ENCODE measurements at places on chromosomes 6 and 20.

GRCh38 chr6:111242452-111242851 lies 155.1 kb downstream of the SLC16A10 start:
- H3K36me3 ChIP-seq: no peaks in the 10 kb centered on the region
- no peak overlapping the region for H3K4me3 ChIP-seq
- no peak overlapping the region for H3K27ac ChIP-seq

- no peak for DNase-seq
- H3K36me3 ChIP-seq: no peaks in the 10 kb centered on the region
- no peak overlapping the region for H3K4me3 ChIP-seq
- H3K27ac ChIP-seq: peak overlapping the region; percentile 67
Observed at GRCh38 chr6:57267586-57268293, 45.6 kb upstream of the RAB23 start.

- H3K4me1 ChIP-seq: peaks cover 9% of the 10 kb centered on the region
- peak overlapping the region; percentile 50 for H3K27ac ChIP-seq
- H3K36me3 ChIP-seq: peaks cover 21% of the 10 kb centered on the region
- DNase-seq: no peak
- H3K27me3 ChIP-seq: no peaks in the 10 kb centered on the region
- H3K4me3 ChIP-seq: no peak overlapping the region
Observed at GRCh38 chr20:51661609-51662178, 106.5 kb downstream of the ATP9A start.

DNA sequence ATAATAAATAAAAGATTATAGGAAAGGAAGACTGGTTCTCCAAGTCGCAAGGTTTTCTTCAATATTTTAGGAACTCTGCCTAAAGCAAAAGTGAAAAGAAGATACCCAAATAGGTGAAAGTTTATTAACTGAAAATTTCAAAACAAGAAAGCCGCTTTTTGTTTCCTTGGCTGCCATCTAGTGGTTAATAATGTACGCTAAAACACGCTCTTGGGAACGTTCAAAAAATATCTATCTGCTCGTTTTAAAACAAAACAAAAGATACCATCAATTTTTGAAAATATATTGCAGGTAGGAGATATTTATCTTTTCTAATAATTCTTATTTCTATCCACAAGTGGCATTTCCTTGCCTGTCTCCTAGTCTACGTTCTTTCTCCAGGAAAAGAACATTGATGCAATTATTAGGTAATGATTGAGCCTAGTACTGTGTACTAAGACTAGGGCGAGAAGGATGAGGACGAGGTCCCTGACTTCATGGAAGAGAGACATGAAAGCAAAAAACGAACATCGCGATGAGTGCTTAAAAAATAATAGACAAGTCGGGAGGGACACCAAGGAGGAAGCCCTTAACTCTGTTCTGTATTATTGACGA lies 97.2 kb downstream of the SPTLC3 start:
- no peaks in the 10 kb centered on the region for H3K27me3 ChIP-seq
- H3K4me1 ChIP-seq: peaks cover 7% of the 10 kb centered on the region
- no peak overlapping the region for H3K4me3 ChIP-seq
- no peak for DNase-seq
- peaks cover 2% of the 10 kb centered on the region for H3K36me3 ChIP-seq
- no peak overlapping the region for H3K27ac ChIP-seq

DNA sequence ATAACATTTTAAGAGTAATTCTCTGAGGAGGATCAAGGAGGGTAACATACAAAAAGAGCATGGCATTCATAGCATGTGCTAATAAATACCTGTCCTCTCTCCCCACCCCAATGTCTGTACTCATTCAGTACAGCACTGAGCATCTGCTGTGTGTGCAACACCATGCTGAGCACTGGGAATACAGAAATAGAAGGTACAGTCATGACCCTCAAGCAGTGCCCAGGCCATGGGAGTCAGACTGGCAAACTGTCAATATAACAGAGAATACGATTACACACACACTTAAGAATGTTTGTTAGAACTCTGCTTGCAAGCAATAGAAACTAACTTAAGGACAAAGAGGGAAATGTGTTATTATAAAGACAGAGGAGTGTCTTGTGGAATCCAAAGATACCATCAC lies 24.7 kb upstream of the ZFAND3 start:
- H3K4me1 ChIP-seq: peaks cover 18% of the 10 kb centered on the region
- H3K4me3 ChIP-seq: no peak overlapping the region
- DNase-seq: no peak
- no peak overlapping the region for H3K27ac ChIP-seq
- H3K27me3 ChIP-seq: no peaks in the 10 kb centered on the region

- peaks cover 55% of the 10 kb centered on the region for H3K36me3 ChIP-seq
- no peak for DNase-seq
- no peak overlapping the region for H3K4me3 ChIP-seq
- no peaks in the 10 kb centered on the region for H3K4me1 ChIP-seq
- H3K27ac ChIP-seq: no peak overlapping the region
Observed at GRCh38 chr6:152220786-152221185, 413.3 kb downstream of the ESR1 start.

GRCh38 chr6:27144740-27145079 lies 102.8 kb upstream of the PRSS16 start:
- H3K4me1 ChIP-seq: peaks cover 33% of the 10 kb centered on the region
- no peaks in the 10 kb centered on the region for H3K27me3 ChIP-seq
- H3K4me3 ChIP-seq: peak overlapping the region; percentile 33

DNA sequence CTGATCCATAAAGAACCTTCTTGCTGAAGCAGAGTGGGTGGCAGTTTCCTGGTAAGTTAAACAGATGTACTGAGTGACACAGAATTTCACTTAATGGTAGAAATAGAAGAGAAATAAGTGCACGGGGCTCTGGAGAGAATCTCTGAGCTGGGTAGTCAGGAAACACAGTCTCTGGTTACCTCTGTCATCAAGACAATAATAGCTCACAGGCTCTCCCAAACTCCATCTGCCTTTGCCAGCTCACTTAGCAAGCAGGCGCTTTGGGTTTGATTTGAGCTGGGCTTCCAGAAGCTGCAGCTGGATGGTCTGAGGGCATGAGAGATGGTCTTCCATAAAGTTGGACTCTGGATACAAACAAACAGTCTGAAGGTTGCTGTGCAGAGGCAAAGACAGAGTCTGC lies 39.6 kb upstream of the PRSS35 start:
- H3K36me3 ChIP-seq: no peaks in the 10 kb centered on the region
- H3K27me3 ChIP-seq: no peaks in the 10 kb centered on the region
- DNase-seq: no peak
- H3K4me1 ChIP-seq: no peaks in the 10 kb centered on the region
- H3K4me3 ChIP-seq: no peak overlapping the region

- H3K4me3 ChIP-seq: no peak overlapping the region
- no peak for DNase-seq
- peaks cover 15% of the 10 kb centered on the region for H3K4me1 ChIP-seq
Observed at GRCh38 chr6:81561071-81561564, 191.4 kb downstream of the TENT5A start.

- no peaks in the 10 kb centered on the region for H3K4me1 ChIP-seq
- H3K27ac ChIP-seq: no peak overlapping the region
- no peak for DNase-seq
- H3K27me3 ChIP-seq: no peaks in the 10 kb centered on the region
- no peak overlapping the region for H3K4me3 ChIP-seq
- no peaks in the 10 kb centered on the region for H3K36me3 ChIP-seq
Observed at GRCh38 chr20:44692932-44693480, 22.2 kb upstream of the CCN5 start.

DNA sequence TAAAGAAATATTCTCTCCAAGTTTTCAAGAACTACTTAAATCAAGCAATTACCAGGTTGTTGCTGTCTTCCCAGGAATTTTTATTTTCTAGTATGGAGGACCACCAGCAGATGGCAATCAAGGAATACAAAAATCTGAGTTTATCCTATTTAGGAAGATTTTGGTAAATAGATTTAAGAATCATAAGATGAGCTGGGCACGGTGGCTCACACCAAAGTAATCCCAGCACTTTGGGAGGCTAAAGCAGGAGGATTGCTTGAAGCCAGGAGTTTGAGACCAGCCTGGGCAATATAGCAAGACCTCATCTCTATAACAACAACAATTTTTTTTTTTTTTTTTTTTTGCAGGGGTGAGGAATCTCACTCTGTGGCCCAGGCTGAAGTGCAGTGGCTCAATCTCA lies 19.3 kb upstream of the SEC63 start:
- no peak overlapping the region for H3K4me3 ChIP-seq
- no peak overlapping the region for H3K27ac ChIP-seq
- DNase-seq: no peak
- H3K36me3 ChIP-seq: no peaks in the 10 kb centered on the region
- H3K4me1 ChIP-seq: peaks cover 52% of the 10 kb centered on the region

DNA sequence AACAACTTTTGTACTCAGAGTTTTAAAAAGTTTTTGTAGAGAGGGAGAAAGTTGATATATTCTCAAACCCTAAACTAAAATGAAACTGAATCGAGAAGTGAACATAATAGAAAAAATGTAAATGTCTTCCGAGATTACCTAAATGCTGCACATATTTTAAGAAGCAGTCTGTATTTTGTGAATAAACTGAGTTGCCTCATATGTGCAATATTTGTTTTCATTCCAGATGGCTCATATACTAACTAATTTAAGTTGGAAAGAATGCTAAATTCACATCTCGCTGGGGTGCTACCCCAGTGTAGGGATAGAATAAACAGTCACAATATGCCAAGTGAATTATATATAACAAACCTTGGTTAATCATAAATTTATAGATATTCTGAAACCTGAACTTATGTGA lies 285.9 kb upstream of the THEMIS start:
- peaks cover 12% of the 10 kb centered on the region for H3K36me3 ChIP-seq
- no peaks in the 10 kb centered on the region for H3K4me1 ChIP-seq
- DNase-seq: no peak
- H3K27ac ChIP-seq: no peak overlapping the region
- H3K27me3 ChIP-seq: no peaks in the 10 kb centered on the region

GRCh38 chr6:119540417-119540816 lies 190.9 kb upstream of the MAN1A1 start:
- peaks cover 14% of the 10 kb centered on the region for H3K4me1 ChIP-seq
- no peak for DNase-seq
- no peak overlapping the region for H3K27ac ChIP-seq
- no peaks in the 10 kb centered on the region for H3K36me3 ChIP-seq

DNA sequence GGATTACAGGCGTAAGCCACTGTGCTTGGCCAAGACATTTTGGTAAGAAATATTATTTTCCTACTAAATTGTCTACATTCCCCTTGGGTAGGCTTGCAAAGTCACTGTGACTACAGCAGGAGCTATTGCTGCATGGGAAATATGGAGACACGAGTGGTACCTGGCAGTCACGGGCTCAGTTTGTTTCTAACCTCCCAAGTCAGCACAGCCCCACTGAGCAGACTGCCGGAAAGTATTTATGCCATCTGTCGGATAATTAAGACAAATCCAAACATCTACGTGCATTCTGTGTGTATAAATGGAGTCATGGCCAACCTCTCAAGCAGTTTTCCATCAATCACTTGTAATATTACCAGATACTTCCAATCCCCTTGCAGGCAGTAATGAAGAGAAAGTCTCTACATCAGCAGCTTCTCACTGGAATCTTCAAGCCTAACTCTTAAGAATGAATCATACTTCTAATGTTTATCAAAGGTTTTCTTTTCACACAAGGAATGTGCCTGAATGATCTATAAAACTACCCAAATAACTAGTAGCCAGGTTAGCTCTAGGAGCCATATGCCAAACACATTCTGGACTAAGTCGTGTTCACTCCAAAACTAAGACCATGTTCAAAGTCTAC lies 20.1 kb downstream of the PSMB1 start:
- peaks cover 5% of the 10 kb centered on the region for H3K4me1 ChIP-seq
- H3K36me3 ChIP-seq: peaks cover 21% of the 10 kb centered on the region
- DNase-seq: no peak
- no peak overlapping the region for H3K27ac ChIP-seq
- H3K4me3 ChIP-seq: no peak overlapping the region

- H3K27me3 ChIP-seq: peaks cover 26% of the 10 kb centered on the region
- H3K36me3 ChIP-seq: no peaks in the 10 kb centered on the region
- H3K4me3 ChIP-seq: no peak overlapping the region
- peaks cover 1% of the 10 kb centered on the region for H3K4me1 ChIP-seq
Observed at GRCh38 chr6:144017166-144018094, 9.4 kb upstream of the PLAGL1 start.

DNA sequence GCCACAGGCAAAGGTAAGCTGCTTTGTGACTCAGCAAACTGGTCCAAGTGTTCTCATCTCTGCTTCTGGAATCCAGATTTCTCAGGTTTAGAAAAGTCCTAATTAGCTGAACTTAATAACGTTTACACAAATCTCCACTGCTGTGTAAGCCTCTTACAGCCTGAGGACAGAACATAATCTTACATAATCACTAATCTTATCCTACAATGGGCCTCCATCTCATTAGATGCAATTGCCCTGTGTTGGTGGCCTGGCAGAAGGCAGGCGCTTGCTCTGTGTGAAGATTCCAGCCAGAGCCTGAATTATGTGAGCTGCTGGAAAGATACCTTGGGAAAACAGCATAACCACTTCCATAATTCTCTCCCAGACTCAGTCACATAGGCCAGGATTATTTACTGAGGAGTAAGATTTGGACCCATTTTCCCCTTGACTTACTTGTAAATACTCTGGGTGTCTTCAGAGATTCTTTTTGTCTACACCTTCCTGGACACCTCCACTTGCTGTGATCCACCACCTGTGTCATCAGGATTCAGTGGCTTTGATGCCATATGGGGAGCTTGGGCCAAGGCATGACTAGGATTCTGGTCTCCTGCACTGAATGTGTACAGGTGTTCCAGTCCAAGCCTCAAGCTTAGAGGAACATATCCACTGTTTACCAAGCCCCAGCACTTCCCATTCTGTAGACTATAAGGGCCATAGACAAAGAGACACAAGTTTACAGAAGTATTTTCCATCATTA lies 104.4 kb downstream of the C6orf118 start:
- no peaks in the 10 kb centered on the region for H3K36me3 ChIP-seq
- no peaks in the 10 kb centered on the region for H3K4me1 ChIP-seq
- H3K27me3 ChIP-seq: no peaks in the 10 kb centered on the region
- DNase-seq: no peak
- H3K27ac ChIP-seq: no peak overlapping the region

GRCh38 chr6:34810017-34810882 lies 18.4 kb downstream of the BLTP3A start:
- H3K27me3 ChIP-seq: no peaks in the 10 kb centered on the region
- H3K4me3 ChIP-seq: no peak overlapping the region

DNA sequence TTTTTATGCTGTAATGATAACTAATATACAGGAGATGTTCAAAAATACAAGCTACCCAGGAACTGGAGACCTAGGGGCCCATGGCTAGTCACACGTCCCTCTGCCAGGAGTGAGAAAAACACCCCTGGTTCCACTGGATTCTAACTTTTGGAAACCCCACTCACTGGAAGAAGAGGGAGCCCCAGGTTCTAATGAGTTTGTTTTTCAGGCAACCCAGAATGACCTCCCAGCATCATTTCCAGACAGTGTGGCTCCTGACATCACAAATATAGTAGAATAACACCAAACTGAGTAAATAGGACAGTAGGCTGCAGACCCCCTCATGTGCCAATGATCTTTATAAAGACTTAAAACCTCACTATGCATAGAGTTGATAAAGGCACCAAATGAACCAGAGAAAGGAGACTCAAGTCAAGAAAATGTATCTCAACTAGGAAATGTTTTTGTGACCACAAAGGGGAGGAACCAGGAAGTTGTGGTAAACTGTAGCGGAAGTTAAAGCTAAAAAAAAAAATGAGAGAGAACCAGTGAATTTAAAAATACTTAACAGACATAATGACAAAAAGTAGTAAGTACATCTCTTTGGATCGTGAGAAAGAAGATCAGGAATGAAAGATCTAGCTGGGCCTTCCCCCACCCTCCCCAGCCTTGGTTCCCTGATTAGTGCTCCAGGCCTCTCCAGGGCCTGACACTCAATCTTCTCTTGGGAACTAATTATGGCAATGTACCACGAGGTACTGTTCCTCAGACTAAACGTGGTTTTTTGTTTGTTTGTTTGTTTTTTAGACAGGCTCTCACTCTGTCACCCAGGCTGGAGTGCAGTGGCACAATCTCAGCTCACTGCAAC lies 19.8 kb downstream of the HLA-E start:
- no peaks in the 10 kb centered on the region for H3K4me1 ChIP-seq
- no peak for DNase-seq
- H3K36me3 ChIP-seq: no peaks in the 10 kb centered on the region
- no peak overlapping the region for H3K4me3 ChIP-seq
